AG04450 (cell line): ENCODE measurements at places on chromosomes 11 and 22.

DNA sequence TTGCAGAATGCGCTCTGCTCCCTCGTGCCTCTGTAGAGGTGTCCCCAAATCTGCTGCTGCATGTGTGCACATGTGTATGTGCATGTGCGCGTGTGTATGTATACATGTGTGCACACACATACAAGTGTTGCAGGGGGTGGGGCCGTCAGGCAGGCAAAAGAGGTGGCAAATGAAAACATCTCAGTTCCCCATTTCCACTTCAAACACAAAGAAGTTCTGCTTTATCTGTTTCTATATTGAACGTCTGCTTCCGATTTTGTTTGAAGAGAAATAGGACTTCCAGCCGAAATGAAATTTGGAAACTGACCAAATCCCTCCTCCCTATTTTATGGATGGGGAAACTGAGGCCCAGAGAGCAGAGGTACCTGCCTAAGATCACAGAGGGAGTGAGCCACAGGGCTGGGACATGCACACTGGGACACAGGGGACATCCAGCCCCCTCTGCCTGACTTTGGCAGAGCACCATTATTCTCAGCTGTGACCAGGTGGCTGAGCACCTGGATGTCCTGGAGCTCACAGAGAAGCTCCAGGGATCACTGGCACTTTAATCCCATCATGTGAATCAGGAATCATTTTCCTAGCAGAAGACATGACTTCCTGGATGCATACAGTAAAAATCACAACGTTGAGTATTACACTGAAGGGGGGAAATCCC is 41.2 kb upstream of the ALX4 start:
- no peak for DNase-seq

DNA sequence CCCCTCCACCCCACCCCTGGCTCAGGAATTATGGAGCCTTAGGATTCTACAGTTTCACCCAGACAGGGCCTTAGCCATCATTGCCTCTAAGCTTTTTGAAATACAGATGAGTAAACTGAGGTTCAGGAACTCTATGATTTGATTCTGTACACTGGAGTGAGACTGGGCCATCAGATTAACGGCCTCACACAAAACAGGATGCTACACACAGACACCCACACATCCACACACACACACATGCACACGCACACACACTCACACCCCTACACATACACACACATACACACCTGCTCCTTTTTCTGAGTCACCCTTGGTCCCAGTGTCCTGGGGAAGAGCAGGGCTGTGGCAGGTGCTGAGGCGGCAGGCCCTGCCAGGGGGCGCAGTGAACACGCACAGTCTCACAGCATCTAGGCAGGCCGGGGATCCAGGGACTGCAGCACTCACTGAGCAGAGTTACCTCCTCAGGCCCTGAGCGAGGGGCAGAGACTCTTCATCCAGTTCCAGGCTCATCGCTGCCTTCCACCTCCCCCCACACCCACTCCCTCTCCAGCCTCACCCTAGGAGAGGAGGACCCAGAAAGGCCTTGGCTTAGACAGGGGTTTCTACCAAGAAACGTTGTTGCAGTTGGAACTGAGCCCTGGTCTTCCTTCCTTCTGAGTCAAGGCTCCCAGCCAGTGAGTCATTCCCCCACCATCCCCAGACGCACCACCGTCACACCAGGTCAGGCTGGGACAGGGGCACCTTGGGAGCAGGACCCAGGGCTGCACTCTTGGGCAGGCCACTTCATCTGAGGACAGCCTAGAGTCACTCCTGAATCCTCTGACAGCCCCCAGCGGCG is 89.8 kb upstream of the PARVA start:
- DNase-seq: peak; percentile 90

DNA sequence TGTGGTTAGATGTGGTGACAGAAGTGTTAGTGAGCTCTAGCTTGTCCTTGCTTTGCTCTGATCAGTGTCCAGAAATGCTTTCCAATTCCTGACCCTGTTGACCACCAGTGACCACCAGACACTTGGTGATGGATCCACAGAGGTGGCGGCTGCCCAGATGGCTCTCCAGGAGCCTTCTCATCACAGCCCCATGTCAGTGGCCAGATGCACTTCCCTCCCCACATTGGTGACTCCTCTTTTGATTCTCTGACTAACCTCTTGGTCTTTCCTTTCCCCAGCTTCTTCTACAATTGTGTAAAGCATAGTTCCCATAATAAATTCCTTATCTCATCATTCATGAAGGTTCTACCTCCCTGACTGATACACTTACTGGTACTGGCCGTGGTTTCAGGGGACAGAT is 40.1 kb upstream of the CXCR5 start:
- no peak for DNase-seq

- DNase-seq: peak; percentile 1
These were observed 56.5 kb upstream of the CABP7 start for GRCh38 chr22:29663180-29663821.

DNA sequence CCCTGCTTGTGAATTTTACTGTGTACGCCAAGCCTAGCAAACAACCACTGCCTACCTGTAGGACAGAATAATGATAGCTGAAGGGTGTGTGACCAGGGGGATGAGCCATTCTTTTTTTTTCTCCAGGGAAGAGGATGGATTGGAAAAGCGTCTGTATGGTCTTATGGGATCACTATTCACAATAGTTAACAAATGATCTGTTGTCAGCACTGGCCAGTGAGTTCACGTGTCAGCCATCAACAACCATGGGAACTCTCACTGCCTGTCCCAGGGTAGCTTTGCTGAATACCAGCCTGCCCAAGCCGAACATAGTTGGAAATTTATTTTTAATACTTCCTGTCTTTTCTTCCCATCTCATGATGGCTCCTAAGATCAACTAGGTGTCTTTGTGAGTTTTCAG is 170.2 kb downstream of the ST3GAL4 start:
- DNase-seq: no peak

- no peak for DNase-seq
These were observed 96.9 kb downstream of the FEZ1 start for GRCh38 chr11:125398994-125399640.

DNA sequence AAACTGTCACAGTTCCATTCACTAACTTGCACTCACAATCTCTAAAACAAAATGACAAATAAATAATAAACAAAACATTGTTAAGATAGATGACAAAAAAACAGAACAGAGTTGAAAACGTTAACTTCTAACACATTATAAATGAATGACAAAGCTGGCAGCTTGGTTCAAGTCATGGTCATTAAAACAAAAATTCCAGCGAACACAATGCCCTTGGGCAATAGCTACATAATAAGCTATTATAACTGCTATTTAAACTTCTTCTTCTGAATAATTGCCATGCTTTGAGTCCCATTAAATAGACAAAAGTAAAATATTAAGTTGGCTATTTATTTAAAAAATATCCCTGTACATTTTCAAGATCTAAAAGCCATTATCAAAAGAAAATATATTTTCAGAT is 54.7 kb downstream of the PICALM start:
- DNase-seq: no peak

- no peak for DNase-seq
These were observed 45.6 kb downstream of the KMT5B start for GRCh38 chr11:68167474-68167873.

GRCh38 chr11:78420255-78420764 is 2.7 kb upstream of the GAB2 start:
- DNase-seq: peak; percentile 39

DNA sequence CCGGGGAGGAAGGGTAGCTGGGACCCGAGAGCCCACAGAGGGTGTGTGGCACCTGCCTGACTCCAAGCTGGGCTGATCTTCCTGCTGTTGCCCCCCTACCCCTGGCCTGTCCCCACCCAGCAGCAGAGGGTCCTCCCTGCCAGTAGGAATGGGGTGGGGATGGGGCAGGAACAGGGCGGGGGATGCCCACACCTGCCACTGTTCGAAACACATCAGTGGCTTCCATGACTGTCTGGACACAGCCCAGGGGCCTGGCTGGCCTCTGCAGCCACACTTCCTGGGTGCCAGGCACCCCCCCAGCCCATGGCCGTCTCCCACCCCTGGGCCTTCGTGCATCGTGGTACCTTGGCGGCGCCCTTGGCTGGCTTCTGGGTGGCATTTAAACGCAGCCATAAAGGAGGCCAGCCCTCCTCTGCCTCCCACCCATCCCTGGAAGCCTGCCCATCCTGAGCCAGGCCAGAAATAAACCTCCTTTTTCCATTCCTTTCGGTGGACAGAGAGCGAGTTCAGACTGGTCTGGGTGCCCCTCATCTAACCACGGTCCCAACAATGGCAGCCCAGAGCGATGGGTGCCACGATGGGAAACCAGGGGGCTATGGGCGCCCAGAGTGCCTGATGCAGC is 745 bp upstream of the SHISAL1 start:
- DNase-seq: no peak

- DNase-seq: no peak
These were observed 1.2 kb downstream of the SLC22A25 start for GRCh38 chr11:63242089-63242781.

DNA sequence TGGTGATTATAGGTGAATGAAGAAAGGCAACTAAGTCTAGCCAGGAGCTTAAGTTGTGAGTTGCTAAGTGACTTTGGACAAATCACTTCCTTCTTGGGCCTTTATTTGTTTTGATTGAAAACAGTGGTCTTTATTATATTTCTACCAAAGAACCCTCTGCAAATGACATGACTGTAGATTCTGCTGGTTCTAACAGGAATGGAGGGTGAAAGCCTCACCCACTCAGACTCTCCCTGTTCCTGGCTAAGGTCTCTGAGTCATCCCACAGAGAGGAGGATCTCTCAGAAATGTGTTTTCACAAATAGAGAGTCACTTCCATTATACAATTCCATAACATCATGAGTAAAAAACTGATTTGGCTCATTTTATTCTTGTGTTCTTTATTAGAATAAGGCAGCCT is 583.9 kb upstream of the LRRC4C start:
- no peak for DNase-seq

- no peak for DNase-seq
These were observed 2.1 kb upstream of the BARX2 start for GRCh38 chr11:129373489-129373953.

DNA sequence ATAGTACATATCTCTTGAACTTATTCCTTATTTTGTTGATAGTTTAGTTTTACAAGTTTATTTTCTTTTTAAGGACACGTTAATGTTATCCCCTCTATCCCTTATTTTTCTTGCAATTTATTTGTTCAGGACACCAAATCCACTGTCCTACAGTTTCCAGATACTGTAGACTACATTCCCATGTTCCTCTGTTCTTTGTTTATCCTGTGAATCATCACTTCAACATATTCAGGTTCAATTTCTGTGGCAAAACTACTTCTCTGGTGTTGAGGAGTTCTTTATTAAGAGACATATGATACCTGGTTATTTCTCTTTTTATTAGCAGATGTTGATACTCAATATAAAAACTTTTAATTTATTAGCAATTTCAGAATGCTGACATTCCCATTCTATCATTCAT is 72.8 kb upstream of the CLNS1A start:
- DNase-seq: peak; percentile 1

- DNase-seq: no peak
These were observed 31.5 kb upstream of the PLET1 start for GRCh38 chr11:112292188-112292587.

DNA sequence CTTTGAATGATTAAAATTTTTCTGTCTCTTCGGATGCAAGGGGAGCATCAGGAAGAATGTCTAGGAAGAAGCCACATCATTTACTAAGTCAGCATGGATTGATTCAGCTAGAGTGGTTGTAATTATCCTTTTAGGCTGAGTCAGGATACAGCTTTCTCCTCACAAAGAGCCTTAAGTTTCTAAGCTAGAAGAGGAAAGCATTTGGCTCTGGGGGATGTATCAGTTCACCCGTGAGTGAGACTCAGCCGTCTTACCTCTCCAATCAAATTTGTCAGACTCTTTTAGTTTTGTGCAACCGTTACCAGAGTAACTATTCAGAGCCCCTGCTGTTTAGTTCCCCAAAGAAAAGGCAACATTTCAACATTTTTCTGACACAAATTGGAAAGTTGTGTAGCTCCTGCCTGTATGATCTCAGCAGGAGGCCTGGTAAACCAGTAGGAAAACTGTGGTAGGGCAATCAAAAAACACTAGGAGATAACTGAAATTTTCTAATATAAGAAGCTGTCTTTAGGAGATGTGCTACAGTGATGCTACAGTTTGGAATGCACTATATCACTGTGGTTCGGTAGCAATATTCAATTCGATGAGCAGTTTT is 432.4 kb upstream of the LUZP2 start:
- no peak for DNase-seq

GRCh38 chr22:41240377-41241132 is at the start of gene CHADL:
TSS of gene CHADL (minus strand) at chr22:41240931. CDS start at chr22:41240881, 50 bp downstream.
- no peak for DNase-seq

GRCh38 chr11:2809854-2810253 is 75.7 kb downstream of the CDKN1C start:
- no peak for DNase-seq

GRCh38 chr22:46905415-46905814 is 143.0 kb downstream of the TBC1D22A start:
- DNase-seq: no peak

DNA sequence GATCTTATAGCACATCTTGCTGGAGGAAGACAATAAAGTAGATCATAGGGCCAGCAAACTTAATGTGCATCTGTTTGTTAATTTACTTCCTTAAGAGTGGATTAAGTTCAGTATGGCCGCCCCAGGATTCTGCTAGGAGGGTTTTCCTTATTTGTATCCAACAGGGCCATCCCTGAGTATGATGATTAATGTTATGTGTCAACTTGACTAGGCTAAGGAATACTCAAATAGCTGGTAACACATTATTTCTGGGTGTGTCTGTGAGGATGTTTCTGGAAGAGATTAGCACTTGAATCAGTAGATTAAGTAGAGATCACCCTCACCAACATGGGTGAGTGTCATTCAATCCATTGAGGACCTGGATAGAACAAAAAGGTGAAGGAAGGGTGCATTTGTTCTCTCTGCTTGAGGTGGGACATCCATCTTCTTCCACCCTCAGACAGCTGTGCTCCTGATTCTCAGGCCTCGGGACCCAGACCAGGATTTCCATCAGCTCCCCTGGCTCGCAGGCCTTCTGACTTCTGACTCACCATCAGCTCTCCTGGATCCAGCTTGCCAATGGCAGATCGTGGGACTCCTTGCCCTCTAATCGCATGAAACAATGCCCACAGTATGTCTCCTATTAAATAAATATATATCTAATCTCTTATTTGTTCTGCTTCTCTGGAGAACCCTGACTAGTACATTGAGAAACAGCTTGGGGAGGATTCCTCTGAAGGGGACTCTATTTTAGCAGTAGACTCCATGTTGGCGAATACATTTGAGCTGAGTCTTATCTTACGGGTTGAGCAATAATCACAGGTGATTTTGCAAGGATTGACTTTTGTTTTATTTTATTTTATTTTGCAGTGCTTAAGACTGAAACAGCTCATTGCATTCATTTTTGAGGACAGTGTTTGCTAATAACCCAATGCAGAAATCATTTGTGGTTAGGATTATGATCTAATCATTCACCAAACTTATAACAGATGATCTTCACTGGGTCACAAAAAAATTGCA is 9.0 kb upstream of the ZBTB44 start:
- no peak for DNase-seq

GRCh38 chr11:122754553-122755322 is 83.6 kb upstream of the CRTAM start:
- DNase-seq: no peak
